CD4-positive, alpha-beta memory T cell (primary cell): ENCODE measurements at places on chromosomes 13 and 19. TPM values are rescaled to one million over a fixed set of nuclear protein-coding genes. Genes with fewer than 3 reads are reported as not detected.

- H3K36me3 ChIP-seq = no peaks in the 10 kb centered on the region
- no peaks in the 10 kb centered on the region for H3K27me3 ChIP-seq
- DNase-seq = no peak
- no peak overlapping the region for H3K27ac ChIP-seq
Measured at GRCh38 chr13:94119360-94119936, 360.0 kb downstream of the DCT start.

DNA sequence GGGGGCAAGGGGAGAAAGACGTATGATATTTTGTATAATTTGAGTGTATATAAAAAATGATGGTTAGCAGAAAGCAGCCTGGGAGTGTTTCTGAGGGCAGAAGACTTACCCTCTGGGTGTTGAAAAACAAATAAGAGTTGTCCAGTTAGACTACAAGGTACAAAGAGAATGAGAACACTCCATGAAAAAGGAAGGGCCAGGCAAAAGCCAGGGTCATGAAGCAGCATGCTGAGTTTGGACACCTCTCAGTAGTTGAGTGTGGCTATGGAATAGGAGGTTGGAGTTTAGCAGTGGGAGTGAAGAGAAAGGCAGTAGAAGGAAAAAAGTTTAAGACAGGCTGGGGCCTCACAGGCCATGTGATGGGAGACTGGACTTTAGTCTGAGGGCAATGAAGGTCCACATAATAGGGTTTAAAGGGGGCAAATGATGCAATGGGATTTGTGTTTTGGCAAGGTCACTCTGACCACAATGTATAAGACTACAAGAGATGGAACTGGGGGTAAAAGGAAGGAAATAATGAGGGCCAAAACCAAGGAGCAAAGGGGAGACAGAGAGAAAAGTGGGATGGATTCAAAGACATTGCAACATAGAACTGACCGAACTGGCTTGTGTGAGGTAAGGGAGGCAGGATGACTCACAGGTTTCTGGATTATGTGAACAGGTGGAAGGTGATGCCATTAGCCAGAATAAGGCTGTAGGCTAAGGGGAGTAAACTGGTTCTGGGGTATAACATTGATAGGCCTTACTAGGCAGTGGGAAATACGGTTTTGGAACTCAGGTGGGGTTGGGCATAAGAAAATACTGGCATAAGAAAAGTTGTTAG is 76.6 kb downstream of the SERP2 start:
- no peaks in the 10 kb centered on the region for H3K27me3 ChIP-seq
- no peak overlapping the region for H3K27ac ChIP-seq
- no peaks in the 10 kb centered on the region for H3K4me1 ChIP-seq
- H3K4me3 ChIP-seq = no peak overlapping the region
- DNase-seq = no peak
- H3K36me3 ChIP-seq = no peaks in the 10 kb centered on the region

GRCh38 chr13:77737583-77738200 is 40.2 kb downstream of the SLAIN1 start:
- no peaks in the 10 kb centered on the region for H3K27me3 ChIP-seq
- H3K27ac ChIP-seq = no peak overlapping the region
- H3K4me3 ChIP-seq = no peak overlapping the region
- no peaks in the 10 kb centered on the region for H3K36me3 ChIP-seq
- no peaks in the 10 kb centered on the region for H3K4me1 ChIP-seq

GRCh38 chr19:18172331-18173053 is 1.1 kb upstream of the IFI30 start:
- no peak for DNase-seq
- no peaks in the 10 kb centered on the region for H3K36me3 ChIP-seq
- peak overlapping the region; percentile 62 for H3K27ac ChIP-seq
- H3K4me1 ChIP-seq = peaks cover 18% of the 10 kb centered on the region

GRCh38 chr13:43373400-43373799 is 350.0 kb downstream of the DNAJC15 start:
- DNase-seq = no peak
- H3K4me1 ChIP-seq = peaks cover 5% of the 10 kb centered on the region
- H3K27ac ChIP-seq = no peak overlapping the region
- no peaks in the 10 kb centered on the region for H3K36me3 ChIP-seq
- H3K4me3 ChIP-seq = no peak overlapping the region

DNA sequence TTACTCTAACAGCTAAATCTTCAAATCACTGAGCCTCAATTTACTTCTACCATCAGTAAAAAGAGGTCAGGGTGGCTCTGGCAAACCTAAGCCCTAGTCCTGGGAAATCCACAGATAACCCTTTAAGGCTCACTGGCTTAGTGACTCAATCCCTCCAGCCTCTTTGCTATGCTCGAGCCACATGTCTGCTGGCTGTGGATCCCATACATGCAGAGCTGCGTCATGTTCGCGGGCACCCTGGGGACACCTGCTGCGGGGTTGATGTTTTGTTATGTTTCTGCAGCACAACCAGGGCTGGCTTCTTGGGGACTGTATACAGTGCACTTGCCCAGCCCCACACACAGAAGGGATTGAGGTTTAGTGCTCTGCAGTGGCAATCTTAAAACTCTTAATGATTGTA is 41.6 kb upstream of the C13orf42 start:
- H3K27me3 ChIP-seq = peaks cover 6% of the 10 kb centered on the region
- H3K4me3 ChIP-seq = no peak overlapping the region
- no peaks in the 10 kb centered on the region for H3K36me3 ChIP-seq
- no peaks in the 10 kb centered on the region for H3K4me1 ChIP-seq

RYR1 gene
- 5.0 TPM for total RNA-seq

DNA sequence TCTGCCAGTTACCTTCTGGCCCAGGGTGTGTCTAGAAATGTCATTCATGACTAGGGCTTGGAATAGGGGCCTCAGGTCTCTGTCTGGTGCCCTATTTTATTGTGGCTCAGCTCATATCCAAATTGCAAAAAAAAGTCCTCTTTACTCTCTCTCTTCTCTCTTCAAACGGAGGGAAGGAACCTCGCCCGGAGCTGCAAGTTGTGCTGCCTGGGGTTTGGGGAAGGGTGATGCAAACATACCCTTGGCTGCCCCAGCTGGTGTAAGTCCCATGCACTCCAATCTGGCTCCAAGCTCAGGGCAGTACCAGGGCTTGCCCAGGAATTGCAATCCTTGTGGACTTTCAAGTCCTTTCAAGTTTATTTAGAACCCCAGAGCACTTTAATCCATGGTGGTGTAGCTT is 549.6 kb downstream of the PCDH17 start:
- DNase-seq = no peak
- H3K4me3 ChIP-seq = no peak overlapping the region
- no peaks in the 10 kb centered on the region for H3K4me1 ChIP-seq
- no peak overlapping the region for H3K27ac ChIP-seq
- no peaks in the 10 kb centered on the region for H3K36me3 ChIP-seq

GRCh38 chr19:15979293-15979692 is 30.5 kb downstream of the OR10H4 start:
- H3K27me3 ChIP-seq = peaks cover 15% of the 10 kb centered on the region
- H3K4me3 ChIP-seq = no peak overlapping the region
- no peaks in the 10 kb centered on the region for H3K36me3 ChIP-seq
- no peaks in the 10 kb centered on the region for H3K4me1 ChIP-seq
- DNase-seq = no peak
- H3K27ac ChIP-seq = no peak overlapping the region

GRCh38 chr13:31982540-31982939 is 49.0 kb upstream of the FRY start:
- no peak overlapping the region for H3K4me3 ChIP-seq
- DNase-seq = no peak
- H3K4me1 ChIP-seq = no peaks in the 10 kb centered on the region
- H3K27ac ChIP-seq = no peak overlapping the region

- H3K4me3 ChIP-seq = no peak overlapping the region
- H3K27me3 ChIP-seq = no peaks in the 10 kb centered on the region
- peaks cover 48% of the 10 kb centered on the region for H3K36me3 ChIP-seq
- no peak for DNase-seq
- no peak overlapping the region for H3K27ac ChIP-seq
Measured at GRCh38 chr13:110636053-110636475, 20.7 kb downstream of the NAXD start.

GRCh38 chr19:44580366-44580895 is 32.9 kb upstream of the IGSF23 start:
- H3K27me3 ChIP-seq = no peaks in the 10 kb centered on the region

FGF21 gene
- total RNA-seq = not detected

DNA sequence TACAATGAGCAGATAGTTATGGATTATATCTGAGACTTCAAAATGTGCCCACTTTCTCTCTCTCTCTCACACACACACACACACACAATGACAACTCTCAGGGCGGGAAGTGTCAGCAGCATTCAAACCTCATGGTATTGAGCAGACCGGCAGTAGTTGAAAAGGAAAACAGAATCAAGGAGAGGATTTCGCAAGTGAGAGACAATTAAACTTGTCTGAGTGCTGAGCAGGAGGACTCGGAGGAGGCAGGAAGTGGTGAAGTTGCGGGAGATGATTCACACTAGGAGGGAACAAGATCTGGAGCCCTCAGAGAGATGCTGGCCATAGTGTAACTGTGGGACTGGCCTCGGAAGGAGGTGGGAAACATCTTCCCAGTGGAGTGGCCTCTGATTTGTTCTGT is 353.1 kb downstream of the EFNB2 start:
- no peak overlapping the region for H3K4me3 ChIP-seq
- no peaks in the 10 kb centered on the region for H3K27me3 ChIP-seq
- DNase-seq = no peak
- no peaks in the 10 kb centered on the region for H3K36me3 ChIP-seq

DNA sequence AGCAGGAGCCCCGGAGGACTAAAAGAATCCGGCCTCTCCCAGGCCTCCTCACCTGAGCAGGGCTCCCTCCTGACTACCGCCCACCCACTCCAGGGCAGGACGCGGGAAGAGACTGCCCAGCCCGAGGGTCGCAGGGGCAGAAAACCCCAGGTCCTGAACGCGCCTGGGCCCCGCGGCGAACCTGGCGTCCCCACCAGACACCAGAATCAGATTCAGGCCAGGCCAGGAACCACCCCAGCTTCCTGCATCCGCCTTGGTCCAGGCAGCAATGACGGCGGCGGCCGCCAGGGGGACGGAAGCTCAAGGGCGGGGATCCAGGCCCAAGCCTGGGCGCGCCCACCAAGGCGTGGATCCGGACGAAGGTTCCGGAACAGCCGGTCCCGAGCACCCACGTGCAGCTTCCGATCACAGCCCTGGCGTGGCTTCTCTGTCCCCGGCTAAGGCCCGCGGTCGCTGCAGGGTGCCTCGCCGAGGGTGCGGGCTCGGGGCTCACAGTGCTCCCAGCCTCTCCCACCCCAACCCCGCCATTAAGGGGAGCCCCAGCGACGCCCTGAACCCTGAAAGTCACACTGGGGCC is 3.6 kb downstream of the LGALS7 start:
- peak overlapping the region; percentile 48 for H3K27ac ChIP-seq
- peak; percentile 91 for DNase-seq
- H3K36me3 ChIP-seq = no peaks in the 10 kb centered on the region
- peaks cover 6% of the 10 kb centered on the region for H3K4me1 ChIP-seq
- no peak overlapping the region for H3K4me3 ChIP-seq

DNA sequence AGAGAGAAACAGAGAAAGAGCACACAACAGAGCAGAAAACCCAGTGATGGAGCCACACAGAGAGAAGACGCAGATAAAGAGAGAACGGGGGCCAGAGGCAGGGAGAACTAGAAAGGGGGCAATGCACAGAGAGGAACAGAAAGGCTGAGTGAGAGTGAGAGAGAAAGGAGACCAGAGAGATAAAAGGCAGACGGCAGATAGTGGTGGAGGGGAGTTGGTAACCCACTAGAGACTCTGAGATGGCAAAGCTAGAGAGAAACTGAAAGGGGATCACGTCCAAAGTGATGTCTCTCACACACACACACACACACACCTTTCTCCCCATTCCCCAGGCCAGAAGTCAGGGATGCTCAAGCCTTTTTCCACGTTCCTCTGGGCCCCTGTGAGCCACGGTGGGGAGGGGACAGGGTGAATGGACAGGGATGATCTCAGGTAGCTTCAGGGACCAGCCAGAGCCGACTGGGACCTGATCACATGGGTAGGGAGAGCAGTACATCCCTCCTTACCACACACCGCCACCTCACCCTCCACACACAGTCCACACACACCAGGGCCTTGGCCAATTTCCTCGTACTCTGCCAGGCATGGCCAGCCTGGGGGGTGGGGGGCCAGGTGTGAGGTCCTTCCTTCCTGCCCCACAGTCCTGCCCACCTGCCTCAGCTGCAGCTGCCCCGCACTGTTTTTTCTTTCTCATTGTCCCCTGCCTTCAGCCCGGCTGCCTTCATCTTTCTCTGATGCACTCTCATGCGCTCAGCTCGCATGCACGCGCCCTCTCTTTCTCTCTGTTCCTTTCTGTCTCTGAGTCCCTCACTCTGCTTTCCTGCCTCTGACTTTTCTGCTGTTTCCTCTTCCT is 22.5 kb upstream of the POU2F2 start:
- H3K4me3 ChIP-seq = no peak overlapping the region
- peaks cover 9% of the 10 kb centered on the region for H3K4me1 ChIP-seq

SYT3 gene
- not detected for total RNA-seq

- peaks cover 19% of the 10 kb centered on the region for H3K36me3 ChIP-seq
- no peak overlapping the region for H3K4me3 ChIP-seq
- H3K27me3 ChIP-seq = no peaks in the 10 kb centered on the region
- DNase-seq = no peak
Measured at GRCh38 chr19:35254341-35255297, 5.8 kb downstream of the LSR start.
